Daoy (cell line): ENCODE measurements at places on chromosomes 6 and 20. TPM values are rescaled to one million over a fixed set of nuclear protein-coding genes. Genes with fewer than 3 reads are reported as not detected.

DNA sequence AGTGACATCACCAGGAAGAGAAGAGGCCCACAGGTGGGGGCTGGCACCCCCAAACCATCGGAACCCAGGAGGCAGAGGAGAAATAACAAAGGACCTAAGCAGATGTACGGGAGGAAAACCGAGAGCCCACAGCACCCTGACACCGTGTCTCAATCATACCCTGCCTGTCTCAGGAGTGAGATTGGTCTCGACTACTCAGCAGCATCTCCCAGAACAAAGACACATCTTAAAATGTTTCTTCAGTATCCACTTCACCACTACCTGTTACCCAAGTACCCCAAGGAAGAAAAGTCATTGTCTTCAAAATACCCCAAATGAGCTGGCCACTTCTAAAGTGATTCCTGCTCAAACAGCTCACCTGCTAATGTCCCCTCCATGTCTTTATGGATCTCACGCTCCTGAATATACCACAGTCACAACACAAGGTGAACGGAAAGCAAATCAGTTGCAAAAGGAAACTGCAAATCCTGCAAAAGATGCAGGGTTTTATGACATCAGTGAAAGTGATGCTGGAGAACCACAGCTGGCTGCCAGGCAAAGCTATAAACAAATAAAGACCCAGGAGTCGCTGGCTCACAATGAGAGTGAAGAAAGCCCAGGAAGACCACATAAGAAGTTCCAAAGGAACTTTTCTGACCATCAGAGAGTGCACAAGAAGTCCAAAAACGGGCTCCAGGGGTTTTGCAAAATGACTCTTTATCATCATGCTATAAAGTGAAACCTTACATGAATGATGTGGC lies 44.1 kb downstream of the PREX1 start:
- DNase-seq: no peak

GRCh38 chr20:3000852-3001523 lies 42.4 kb upstream of the GNRH2 start:
- DNase-seq: peak; percentile 22

DNA sequence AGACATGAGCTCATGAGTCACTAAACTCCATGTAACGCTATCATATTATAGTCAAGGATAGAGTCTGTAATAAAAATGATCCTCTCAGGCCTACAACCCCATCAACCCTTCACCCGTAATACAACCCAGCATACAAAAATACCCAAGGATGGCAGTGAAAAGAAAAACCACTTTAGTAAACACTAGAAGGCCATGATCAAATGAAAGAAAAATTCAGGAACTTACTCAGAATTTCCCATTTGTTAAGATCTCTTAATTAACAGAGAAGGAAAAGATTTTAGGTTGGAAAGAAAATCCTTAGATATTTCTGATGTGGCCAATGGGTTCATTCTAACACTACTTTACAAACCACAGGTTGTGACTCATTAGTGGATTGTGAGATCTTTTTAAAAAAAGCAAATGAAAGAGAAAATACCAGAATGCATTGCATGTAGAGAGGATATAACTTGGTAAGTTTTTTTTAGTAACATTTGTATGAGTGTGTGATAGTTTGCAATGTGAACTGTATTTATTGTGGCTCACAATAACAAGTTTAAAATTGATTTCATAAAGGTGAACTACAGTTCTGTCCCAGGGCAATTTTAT lies 8.0 kb upstream of the UBE2J1 start:
- peak; percentile 20 for DNase-seq

DNA sequence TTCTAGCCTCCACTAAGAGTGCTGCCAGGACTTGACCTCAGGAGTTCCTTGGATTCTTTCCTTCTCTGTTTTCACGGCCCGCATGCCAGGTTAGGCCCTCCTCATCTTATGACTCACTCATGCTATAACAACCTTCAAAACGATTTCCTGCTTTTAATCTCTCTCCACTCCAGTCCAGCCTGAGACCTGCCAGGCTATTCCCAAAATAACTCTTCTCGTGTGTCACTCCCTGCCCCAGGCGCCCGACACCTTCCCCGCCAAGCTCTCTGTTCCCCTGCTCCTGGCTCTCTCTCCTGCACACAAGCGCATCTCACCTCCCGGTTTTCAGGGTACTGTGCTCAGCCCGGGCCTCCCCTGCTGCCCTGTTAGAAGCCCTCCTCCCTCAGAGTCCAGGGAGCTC lies 64.1 kb upstream of the RPS6KA2 start:
- peak; percentile 71 for DNase-seq

GRCh38 chr20:25082498-25082873 lies 545 bp upstream of the VSX1 start:
- peak; percentile 27 for DNase-seq

DNA sequence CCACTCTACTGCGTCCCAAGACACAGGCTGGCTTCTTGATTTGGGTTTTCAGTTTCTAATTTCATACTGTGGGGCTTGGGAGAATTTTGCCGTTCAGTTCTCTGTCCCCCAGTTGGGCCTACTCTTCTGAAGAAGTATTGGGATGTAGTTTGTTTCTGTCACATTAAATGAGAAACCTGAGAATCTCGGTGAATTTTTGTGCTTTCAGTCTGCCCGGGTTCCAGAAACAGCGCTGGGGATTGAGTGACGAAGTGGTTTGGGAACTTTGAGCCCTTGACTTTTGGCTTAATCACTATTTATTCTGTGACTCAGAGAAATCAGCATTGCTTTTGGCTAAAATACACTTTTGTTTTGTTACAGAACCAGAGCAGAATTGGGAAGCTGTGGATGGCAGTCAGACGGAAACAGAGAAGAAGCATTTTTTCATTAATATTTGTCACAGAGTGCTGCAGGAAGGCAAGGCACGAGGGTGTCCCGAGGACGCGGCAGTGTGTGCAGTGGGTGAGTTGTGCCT lies 74.0 kb downstream of the IGF2R start:
- DNase-seq: peak; percentile 72

GRCh38 chr6:43924222-43924702 lies 154.3 kb downstream of the VEGFA start:
- peak; percentile 75 for DNase-seq

- DNase-seq: no peak
These were observed 3.4 kb upstream of the SHPRH start for GRCh38 chr6:145967549-145967948.

GRCh38 chr20:63129376-63129965 lies 86.5 kb downstream of the YTHDF1 start:
- no peak for DNase-seq

DNA sequence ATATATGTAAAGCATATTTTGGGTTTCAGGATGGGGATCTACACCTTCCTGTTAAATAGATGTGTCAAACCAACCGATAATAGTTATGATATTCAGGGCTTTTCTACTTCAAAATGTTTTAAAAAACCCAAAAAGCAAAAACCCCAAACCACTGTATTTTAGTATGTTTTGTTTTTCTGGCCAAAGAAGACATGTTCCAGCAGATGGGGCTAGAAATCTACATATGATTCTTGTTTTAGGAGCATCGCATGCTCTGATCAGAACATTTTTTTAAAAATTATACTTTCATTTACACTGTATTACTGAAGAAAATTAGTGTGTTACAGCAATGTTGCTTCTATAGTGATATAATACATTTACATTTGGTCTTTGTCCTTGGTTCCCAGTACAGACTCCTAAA lies 11.0 kb downstream of the RMND1 start:
- DNase-seq: no peak

The RUNX2 gene
- total RNA-seq: 11.8 and 13.7 TPM in 2 replicates
